Activated CD4-positive, alpha-beta memory T cell treated with anti-CD3 and anti-CD28 coated beads, Interleukin-2, amount 10 ng/mL, durations not matched to agents 7 days and 5 days (primary cell): ENCODE measurements at places on chromosomes 1 and 21.

DNA sequence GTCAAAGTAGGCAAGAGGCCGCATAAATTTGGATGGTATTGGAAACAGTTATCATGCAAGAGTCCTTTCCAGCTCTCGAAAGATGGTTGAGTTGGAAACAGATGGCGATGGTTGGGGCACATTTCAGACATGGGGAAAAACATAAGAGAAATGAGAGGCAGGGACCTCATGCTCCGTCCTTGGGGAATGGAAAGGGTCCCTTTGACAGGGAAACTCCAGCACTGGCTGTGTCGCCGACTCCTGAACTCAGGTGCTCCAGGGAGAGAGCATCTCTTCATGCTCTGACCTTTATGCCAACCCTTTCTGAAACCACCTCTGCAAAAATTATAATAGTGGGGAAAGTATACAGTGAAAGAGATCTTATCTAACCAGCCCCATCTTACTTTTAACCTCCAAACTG is 36.8 kb upstream of the COL6A2 start:
- H3K4me1 ChIP-seq, result peaks cover 6% of the 10 kb centered on the region
- no peaks in the 10 kb centered on the region for H3K36me3 ChIP-seq
- H3K27me3 ChIP-seq, result peaks cover 10% of the 10 kb centered on the region
- H3K4me3 ChIP-seq, result no peak overlapping the region
- no peak overlapping the region for H3K27ac ChIP-seq
- DNase-seq, result no peak

- H3K4me3 ChIP-seq, result no peak overlapping the region
- peaks cover 14% of the 10 kb centered on the region for H3K4me1 ChIP-seq
- peaks cover 25% of the 10 kb centered on the region for H3K27me3 ChIP-seq
- H3K36me3 ChIP-seq, result no peaks in the 10 kb centered on the region
Measured at GRCh38 chr1:206658264-206658980, 23.1 kb downstream of the DYRK3 start.

DNA sequence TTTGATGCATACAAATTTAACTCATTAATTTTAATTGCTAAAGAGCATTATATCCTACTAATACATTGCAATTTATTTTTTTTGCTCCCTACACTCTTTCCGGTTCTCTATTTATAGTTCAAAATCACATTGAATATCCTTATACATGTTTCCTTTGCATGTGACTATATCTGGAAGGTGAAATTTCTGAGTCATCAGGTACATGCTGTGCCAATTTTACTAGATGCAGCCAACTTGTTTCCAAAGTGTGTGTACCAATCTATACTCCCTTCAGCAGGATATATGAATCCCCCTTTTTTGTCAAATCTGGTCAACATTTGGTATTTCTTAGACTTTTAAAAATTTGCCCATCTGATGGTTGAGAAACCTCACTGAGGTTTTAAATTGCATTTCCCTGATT is 602.9 kb upstream of the CAMK1G start:
- no peak overlapping the region for H3K4me3 ChIP-seq
- no peaks in the 10 kb centered on the region for H3K36me3 ChIP-seq
- H3K4me1 ChIP-seq, result no peaks in the 10 kb centered on the region
- peaks cover 5% of the 10 kb centered on the region for H3K27me3 ChIP-seq
- no peak overlapping the region for H3K27ac ChIP-seq
- DNase-seq, result no peak

- no peak for DNase-seq
- H3K27ac ChIP-seq, result no peak overlapping the region
- peaks cover 20% of the 10 kb centered on the region for H3K4me1 ChIP-seq
Measured at GRCh38 chr1:193431265-193431977, 245.0 kb upstream of the B3GALT2 start.

DNA sequence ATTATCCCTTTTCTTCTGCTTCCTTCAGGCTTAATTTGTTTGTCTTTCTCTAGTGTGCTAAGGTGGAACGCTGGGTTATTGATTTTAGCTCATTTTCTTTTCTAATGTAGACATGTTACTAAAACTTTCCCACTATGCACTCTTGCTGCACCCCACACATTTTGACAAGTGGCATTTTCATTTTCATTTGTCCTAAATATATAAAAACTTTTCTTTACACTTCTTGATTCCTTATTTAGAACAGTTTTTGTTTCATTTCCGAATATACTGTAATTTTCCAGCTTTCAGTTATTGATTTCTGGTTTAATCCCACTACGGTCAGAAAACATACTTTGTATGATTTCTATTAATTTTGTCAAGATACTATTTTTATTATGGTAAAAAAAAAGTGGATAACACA is 25.3 kb downstream of the SH3BP5L start:
- no peak overlapping the region for H3K4me3 ChIP-seq
- peaks cover 29% of the 10 kb centered on the region for H3K27me3 ChIP-seq
- no peak for DNase-seq
- no peaks in the 10 kb centered on the region for H3K4me1 ChIP-seq
- no peaks in the 10 kb centered on the region for H3K36me3 ChIP-seq

- H3K4me3 ChIP-seq, result no peak overlapping the region
- H3K36me3 ChIP-seq, result peaks cover 15% of the 10 kb centered on the region
- no peak for DNase-seq
Measured at GRCh38 chr21:34004013-34004938, 69.1 kb upstream of the MRPS6 start.

DNA sequence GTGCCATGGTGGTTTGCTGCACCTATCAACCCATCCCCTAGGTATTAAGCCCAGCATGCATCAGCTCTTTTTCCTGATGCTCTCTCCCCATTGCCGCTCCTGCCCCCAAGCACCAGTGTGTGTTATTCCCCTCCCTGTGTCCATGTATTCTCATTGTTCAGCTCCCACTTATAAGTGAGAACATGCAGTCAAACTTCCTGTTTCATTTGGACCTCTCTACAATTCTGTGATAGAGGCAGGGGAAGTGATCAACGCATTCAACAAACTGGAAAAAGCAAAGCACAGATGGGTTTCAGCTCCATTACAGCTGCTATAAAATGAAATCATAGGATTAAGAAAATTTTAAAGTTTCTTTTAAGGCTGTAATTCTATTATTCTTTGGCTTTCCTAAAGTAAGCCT is 23.3 kb upstream of the CD55 start:
- no peaks in the 10 kb centered on the region for H3K36me3 ChIP-seq
- no peak overlapping the region for H3K27ac ChIP-seq
- peaks cover 9% of the 10 kb centered on the region for H3K4me1 ChIP-seq
- peaks cover 6% of the 10 kb centered on the region for H3K27me3 ChIP-seq
- no peak for DNase-seq
